Non-pigmented ciliary epithelial cell (primary cell): ENCODE measurements at places on chromosomes 7 and 10.

DNA sequence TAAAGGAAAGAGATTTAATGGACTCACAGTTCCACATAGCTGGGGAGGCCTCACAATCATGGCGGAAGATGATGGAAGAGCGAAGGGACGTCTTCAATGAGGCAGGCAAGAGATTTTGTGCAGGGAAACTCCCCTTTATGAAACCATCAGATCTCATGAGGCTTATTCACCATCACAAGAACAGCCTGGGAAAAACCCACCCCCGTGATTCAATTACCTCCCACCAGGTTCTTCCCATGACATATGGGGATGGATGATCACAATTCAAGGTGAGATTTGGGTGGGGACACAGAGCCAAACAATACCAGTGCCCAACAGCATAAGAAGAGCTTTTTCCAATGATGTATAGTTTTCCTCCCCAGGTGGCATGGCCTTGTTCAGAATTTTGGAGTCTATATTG lies 11.2 kb upstream of the C7orf33 start:
- DNase-seq, result no peak

GRCh38 chr10:22681783-22682183 lies 32.6 kb downstream of the PIP4K2A start:
- DNase-seq, result no peak

DNA sequence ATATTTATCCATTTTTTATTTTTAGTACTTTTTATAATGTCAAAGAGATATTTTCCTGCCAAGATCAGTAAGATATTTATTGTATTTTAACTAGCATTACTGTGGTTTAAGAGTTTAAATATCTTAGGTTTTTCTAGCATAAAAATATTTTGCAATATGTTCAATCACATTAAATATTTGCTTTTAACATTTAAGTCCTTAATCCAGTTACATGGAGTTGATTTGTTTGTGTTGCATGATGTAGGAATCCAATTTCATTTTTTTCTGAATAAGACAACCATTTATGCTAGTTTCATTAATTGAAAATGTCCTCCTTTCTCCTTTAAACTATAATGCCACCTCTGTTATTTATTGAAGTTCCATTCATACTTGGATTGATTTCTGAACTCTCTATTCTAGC lies 41.8 kb downstream of the CAV1 start:
- no peak for DNase-seq

GRCh38 chr7:14691034-14691433 lies 211.5 kb downstream of the DGKB start:
- no peak for DNase-seq

- no peak for DNase-seq
These were observed 147.5 kb downstream of the SEMA3D start for GRCh38 chr7:85039196-85039923.

GRCh38 chr10:67794909-67795460 lies 43.0 kb downstream of the DNAJC12 start:
- DNase-seq, result no peak

DNA sequence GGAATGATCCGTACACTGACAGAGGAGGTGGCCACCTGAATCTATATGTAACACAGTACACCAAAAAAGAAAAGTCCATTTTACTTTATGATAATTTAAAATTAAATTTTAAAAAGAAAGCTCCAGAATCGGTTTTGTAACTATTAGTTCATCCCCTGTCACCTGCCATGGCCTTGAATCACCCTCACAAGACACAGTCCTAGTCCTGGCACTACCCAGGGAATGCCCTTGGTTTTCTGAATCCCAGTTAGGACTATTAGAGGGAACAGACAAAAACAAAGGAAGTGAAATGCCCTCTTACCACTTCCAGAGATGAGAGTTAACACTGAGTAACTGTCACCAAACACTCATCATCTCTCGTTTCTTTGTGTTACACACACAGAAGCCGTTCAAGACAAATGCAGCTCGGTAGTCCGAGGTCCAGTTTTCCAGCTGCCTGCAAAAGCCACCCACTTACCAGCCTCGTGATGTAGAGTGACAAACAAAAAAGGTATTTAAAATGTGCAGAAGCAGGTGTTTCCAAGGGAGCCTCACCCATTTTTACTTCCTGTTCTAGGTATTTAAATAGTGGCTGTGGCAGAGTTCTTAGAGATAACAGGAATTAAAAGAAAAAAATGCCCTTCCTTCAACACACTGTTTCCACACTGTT lies 6.1 kb downstream of the PTPRN2 start:
- no peak for DNase-seq

DNA sequence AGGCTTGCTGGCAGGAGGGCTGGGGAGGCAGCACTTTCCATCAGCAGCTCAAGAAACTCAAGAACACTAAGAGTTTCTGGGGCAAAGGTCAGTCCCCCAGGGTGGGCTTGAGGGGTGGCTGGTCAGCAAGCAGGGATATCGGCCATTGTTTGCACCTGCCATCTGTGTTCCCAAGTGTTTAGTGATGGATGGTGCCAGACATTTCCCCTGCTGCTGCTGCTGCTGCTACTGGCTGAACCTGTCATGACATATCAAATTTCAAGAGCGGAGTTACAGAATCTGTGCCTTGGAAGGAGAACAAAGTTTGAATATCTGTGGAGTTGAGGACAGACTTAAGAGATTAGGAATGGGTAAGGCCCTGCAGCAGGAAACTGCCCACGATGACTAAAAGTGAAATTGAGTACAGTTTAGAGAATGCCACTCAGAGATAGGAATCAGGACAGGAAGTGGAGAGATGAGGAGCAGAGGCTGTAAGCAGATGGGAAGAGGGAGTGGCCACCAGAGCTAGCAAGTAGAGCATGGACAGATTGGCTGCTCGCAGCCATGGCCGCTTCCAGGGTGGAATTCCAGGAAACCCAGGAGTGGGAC lies 39.2 kb upstream of the PPP1R3C start:
- DNase-seq, result peak; percentile 44

- DNase-seq, result no peak
These were observed 382.3 kb upstream of the MTPN start for GRCh38 chr7:136359333-136359903.

DNA sequence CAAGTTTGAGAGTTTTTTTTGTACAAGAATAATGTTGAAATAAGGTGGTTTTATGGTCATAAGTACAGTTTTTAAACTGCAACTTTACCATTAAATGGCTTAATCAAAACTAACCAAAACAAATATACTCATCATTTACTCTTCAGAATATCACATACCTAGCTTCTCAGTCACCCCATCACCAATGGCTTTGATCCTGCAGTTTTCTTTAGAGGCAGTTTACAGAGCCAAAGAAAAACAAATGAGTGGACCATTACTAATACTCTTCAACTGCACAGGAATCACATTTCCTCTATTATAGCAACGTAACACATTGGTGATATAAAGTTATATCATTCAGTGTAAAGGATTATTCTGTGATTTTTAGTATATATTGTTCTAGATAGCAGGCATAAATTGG lies 576.1 kb upstream of the LRRTM3 start:
- peak; percentile 13 for DNase-seq

DNA sequence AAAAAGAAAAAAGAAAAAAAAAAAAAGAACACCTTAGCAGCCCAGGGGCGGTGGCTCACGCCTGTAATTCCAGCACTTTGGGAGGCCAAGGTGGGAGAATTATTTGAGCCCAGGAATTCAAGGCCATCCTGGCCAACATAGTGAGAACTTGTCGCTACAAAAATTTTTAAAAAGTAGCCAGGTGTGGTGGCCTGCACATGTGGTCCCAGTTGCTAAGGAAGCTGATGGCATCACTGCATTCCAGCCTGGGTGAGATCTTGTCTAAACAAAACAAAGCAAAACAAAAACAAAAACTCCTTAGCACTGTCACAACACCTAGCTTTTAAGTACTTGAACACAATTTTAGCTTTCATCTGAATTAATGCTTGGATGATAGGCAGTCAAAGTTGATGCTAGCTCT lies 86.3 kb upstream of the MKLN1 start:
- no peak for DNase-seq

- DNase-seq, result no peak
These were observed 30.0 kb upstream of the SGMS1 start for GRCh38 chr10:50653758-50654157.

DNA sequence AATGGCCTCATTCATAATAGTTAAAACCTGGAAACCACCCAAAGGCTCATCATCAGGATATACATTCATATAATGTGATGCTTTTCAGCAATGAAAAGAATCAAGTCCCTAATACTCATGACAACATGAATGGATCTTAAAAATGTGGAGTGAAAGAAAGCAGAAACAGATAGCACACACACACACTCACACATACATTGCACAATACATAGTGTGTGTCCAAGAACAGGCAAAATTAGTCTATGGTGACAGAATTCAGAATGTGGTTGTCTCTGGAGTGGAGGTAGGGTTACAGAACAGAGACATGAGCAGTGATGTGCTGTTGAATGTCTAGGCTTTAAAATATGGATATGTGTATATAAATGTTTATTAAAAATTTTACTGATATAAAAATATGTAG lies 419.9 kb upstream of the PCDH15 start:
- no peak for DNase-seq

DNA sequence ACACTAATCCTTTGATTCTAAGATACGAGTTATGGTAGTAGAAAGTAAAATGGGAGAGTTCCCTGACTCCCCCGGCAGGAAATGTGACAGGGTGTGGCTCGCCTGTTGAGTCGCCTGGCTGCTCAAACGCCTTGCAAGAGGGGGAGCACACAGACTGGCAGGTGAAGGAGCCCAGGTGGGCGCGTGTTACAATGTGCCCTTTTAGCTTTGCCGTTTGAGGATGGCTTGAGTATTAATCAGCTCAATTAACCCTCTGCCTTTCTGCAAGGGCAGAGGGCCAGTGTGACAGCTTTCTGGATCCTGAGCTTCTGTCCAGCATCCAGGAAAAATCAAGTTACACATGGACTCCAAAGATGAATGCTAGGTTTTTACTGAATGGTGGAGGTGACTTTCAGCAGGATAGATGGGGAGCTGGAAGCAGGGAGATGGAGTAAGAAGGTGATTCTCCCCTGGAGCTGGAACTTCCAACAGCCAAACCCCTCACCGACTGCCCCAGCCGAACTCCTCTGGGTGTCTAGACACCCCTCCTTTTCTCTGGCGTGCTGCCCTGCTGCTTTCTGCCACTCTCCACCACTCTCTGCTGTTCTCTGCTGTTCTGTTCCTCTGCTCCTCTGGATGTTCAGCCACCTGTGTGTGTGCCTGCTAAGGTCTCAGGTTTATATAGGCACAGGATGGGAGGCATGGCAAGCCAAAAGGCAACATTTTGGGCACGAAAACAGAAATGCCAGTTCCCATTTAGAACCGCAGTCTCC lies 548.8 kb upstream of the KCND2 start:
- no peak for DNase-seq

DNA sequence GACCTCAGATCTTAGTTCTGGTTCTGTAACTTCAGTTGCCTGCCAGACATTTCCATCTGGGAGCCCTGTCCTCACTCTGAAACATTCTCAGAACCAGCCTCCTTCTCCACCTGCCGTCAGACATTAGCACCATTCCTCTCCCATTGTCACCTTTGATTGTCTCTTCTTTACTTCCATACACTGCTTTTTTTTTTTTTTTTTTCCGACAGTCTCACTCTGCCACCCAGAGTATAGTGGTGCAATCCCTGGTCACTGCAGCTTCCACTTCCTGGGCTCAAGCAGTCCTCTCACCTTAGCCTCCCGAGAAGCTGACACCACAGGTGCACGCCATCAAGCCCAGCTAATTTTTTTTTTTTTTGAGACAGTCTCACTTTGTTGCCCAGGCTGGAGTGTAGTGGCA lies 21.1 kb upstream of the HIPK2 start:
- DNase-seq, result no peak

DNA sequence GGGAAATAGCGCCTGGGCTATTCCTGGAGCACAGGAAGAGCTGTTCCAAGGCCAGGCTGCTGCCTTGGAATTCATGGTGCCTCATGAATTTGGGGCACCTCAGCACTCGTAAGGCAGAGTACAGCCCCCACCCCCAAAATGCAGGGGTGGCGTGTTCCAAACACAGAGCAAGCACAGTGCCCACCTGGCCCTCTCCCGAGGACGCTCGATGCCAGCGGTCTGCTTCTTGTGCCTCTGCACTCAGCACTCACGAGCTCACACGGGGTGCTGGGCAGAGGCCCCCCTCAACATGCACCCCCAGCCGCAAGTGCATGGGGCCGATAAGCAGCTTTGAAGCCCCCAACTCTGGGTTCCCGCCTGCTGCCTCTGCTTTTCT lies 60.1 kb downstream of the ZRANB1 start:
- DNase-seq, result no peak

DNA sequence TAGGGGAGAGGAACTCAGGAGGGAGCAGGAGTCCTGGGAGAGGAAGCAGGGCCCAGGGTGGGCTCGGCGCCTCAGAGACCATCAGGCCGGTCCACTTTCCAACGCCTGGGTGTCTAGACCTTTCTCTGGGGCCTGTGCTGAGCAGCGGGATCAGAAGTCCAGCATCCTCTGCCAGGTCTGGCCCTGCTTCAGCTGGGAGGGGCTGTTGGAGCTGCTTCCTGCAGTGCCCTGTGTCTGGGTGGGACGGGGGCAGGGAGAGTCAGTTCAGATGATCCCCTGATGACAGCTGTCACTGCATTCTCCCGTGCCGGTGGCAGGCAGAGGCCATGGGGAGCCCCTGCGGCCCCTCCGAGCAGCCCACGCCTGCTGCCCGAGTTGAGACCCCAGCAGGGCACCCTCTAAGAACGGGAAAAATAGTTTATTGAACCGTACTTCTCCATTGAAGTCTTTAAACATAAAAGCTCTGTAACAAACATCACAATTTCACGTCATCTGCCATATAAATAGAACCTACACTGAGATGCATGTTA lies 23.3 kb downstream of the AP5Z1 start:
- no peak for DNase-seq

DNA sequence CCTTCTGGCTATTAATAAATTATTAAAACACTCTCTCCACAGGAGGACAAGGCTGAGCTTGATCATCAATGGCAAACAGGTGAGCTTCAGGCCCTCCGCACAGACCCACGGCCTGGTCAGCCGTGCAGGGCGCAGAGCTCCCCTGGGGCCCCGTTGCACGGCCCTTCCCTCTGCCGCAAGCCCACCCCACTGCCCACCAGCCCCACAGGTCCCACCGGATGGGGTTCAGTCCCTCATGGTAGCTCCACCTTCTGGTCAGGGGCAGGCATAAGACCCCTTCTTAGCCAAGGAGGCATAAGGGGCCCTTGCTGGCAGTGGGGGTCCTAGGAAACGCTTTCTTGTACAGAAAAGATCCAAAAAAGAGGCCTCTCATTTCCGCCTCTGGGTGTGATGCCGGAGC lies 84.6 kb downstream of the MAD1L1 start:
- no peak for DNase-seq

- no peak for DNase-seq
These were observed 10.5 kb upstream of the GRID1 start for GRCh38 chr10:86376852-86377796.

- no peak for DNase-seq
These were observed 40.0 kb upstream of the KMT2E start for GRCh38 chr7:104973909-104974415.

DNA sequence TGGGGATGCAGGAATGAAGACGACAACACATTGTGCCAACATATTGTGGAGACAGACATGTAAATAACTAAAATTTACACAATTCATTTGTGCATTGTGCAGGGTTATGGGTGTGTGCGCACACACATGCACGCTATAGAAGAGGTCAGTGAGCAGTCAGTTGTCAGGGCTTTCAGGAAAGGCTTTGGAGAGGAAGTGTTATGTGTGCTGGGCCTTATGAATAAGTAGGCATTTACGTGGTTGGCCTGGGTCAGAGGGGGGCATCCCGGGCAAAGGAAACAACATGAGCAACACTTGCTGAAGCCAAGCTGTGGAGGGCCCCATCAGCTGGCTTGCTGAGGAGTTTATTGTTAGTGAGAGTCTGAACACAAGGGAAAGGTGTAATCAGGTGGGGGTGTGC lies 4.1 kb downstream of the PRXL2A start:
- no peak for DNase-seq
